ENCODE measurements at places on chromosomes 4 and X.

DNA sequence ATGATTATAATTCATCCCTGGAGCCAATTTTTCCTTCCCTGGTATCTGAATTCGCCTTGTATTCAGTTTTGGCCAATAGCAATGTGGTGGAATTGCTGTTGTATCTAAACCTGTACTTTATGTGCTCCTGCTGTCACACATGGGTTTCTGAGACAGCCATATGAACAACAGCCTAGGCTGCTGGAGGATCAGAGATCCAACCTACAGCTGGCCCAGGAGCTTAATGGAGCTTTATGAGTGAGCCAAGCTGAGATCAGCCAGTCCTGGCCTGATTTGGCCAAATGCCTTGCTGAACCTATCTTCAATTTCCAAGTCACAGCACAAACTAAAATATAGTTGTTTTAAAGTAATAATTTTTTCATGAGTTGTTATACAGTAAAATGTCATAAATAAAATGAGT, 1071.5 kb downstream of the PCDH7 start:
- DNase-seq = no peak

- DNase-seq = peak; percentile 57
These were observed 165.3 kb upstream of the BCOR start for GRCh38 chrX:40263014-40263560.

DNA sequence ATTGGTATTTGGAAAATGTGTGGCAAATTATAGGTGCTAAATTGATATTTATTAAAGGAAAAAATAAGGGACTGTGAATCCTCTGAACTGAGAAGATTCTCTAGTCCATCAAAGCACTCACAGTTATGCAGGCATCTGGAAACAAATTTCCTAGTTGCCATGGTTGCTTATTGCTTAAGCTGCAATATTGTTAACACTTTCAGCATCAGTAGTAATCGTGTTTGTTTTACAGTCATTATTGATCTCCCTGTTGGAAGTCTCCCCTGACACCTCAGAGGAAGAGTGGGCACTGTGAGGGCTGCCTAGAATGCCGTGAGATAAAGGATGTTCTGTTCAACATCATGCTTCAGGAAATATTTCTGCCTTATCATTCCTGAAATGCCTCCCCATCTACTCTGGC, 2004.3 kb upstream of the ADGRL3 start:
- no peak for DNase-seq

GRCh38 chr4:118936406-118936805, 47.8 kb downstream of the SYNPO2 start:
- no peak for DNase-seq

DNA sequence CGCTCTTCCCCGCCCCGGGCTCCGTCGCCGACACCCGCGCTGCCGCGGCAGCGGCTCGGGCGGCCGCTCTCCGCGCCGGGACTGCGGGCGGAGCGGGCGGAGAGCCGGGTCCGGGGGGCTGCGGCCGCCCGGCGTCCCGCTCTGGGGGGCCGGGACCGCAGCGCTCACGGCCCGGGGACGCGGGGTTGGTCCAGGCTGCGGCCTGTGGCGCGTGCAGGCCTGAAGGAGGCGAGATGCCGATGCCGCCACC, 492 bp downstream of the GALNT7 start:
- no peak for DNase-seq

Measured in AG10803 (cell line).